Activated naive CD8-positive, alpha-beta T cell treated with anti-CD3 and anti-CD28 coated beads, Interleukin-2, amount 50 U/mL, for 24 hours (primary cell): ENCODE measurements at places on chromosomes 4 and X.

DNA sequence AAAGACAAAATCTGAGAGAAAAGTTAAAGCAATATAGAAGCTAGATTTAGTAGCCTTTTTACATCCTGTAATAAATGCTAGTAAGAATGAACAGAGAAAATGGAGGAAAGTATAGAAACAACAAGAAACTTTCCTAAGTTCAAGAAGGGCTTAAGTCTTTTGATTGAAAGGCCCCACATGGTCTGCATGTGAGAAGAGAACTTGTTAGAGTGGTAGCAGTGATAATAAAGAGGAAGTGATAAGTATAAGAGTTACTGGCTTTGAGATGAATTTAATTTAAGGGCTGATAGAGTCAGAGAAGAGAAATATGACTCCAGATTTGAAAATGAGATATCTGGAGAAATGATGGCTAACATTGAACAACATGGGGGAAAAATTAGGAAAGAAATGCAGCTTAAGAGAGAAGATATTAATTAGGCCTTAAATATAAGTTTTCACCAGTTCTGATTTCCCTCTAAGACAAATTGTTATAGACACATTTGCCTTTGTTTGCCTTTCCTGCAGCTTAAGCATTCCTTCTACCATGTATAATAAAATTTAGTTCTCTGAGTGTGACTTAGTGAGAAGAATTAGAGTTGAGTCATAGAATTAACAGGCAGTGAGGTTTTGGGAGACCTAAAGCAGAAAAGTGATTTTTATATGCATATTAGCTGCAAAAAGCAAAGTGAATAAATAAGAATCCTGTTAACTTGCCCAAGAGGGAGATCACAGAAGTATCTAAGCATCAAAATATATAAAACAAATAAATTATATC is 18.4 kb downstream of the ZFX start:
- peak overlapping the region; percentile 58 for H3K27ac ChIP-seq
- no peaks in the 10 kb centered on the region for H3K27me3 ChIP-seq
- peaks cover 13% of the 10 kb centered on the region for H3K36me3 ChIP-seq
- H3K4me3 ChIP-seq: peak overlapping the region; percentile 0

DNA sequence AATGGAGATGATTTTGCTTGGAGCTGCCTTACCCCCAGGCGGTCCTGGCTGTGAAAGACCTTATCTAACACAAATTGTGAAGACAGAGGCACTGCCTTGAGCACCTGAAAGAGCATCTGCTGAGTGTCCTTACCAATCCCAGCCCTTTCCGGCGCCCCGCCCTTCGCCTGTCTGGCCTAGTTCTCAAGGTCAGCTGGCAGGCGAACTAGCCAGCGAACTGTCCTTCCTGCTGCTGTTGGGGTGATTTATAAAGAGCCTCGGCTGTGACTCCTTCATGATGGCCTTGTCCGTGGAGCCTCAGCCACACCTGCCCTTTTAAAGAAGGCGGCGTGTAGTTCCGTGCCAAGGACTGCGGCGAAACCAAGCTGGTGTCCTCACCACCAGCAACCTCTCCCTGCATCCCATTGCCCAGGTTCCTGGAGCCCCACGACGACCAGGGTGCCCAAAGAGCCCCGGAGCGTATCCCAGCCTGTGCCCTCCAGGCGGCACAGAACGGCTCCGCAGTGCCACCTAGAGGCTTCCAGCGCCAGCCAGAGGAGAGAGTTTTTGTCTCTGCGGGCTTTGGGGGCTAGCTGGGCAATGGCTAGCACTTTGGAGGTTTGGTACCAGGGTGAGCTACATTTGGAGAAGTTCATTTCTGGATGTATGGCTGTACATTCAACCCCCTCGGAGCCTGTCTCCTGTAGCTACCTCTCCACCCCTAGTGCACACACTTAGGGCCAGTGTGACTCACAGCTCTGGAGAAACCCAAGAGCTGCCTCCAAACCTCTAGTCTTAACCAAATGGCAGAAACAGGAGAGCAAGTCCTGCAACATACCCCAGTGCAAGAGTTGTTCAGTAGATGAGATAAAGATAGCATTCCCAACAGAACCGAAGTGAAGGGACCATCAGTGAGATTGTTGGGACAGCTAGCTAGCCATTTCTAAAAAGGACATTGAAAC is 36.8 kb upstream of the VMA21 start:
- H3K4me3 ChIP-seq: no peak overlapping the region
- H3K27ac ChIP-seq: no peak overlapping the region
- no peaks in the 10 kb centered on the region for H3K4me1 ChIP-seq
- peak; percentile 53 for DNase-seq
- no peaks in the 10 kb centered on the region for H3K36me3 ChIP-seq

- no peak overlapping the region for H3K27ac ChIP-seq
- H3K4me1 ChIP-seq: peaks cover 10% of the 10 kb centered on the region
- DNase-seq: no peak
- H3K36me3 ChIP-seq: no peaks in the 10 kb centered on the region
- no peak overlapping the region for H3K4me3 ChIP-seq
These were observed 18.4 kb downstream of the SNX25 start for GRCh38 chr4:185227713-185228278.

DNA sequence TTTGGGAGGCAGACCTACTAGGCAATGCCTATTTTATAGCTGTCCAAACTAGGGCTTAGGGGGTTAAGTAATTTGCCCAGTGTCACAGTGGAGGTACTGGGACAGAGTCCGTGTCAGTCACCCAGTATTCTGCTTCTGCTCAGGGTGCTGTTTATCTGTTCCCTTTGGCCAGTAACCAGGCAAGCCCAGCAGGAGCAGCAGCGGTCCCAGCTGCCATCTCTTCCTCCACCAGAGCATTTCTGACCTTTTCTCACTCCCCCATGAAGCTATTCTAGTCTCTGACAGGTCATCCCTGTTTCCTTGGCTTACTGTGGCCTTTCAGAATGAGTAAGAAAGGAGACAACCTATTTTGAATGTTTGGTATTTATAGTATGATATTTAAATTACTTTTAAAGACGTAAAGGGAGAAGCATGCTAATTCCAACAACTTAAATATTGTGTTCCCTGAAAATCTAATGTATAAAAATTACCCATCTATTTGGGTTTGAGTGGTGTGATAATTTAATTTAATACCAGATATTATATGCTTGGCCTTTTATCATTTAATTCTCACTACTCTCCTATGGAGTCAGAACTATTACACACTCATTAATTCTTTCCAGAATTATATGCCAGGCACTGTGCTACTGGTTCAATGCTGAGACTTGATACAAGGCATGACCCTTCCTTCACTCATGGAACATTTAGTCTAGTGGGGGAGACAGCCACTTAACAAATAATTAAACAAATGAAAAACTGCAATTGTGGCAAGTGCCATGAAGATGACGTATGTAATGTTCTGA is 60.6 kb downstream of the RPS6KA3 start:
- H3K4me1 ChIP-seq: peaks cover 59% of the 10 kb centered on the region
- H3K27ac ChIP-seq: peak overlapping the region; percentile 82
- peak; percentile 14 for DNase-seq
- H3K27me3 ChIP-seq: no peaks in the 10 kb centered on the region
- peak overlapping the region; percentile 35 for H3K4me3 ChIP-seq

- peak overlapping the region; percentile 97 for H3K27ac ChIP-seq
- H3K36me3 ChIP-seq: peaks cover 36% of the 10 kb centered on the region
- H3K27me3 ChIP-seq: no peaks in the 10 kb centered on the region
- H3K4me1 ChIP-seq: peaks cover 99% of the 10 kb centered on the region
These were observed 18.5 kb downstream of the OTUD5 start for GRCh38 chrX:48938721-48939425.

GRCh38 chrX:26295425-26295824 is 79.5 kb downstream of the MAGEB5 start:
- no peak for DNase-seq
- no peaks in the 10 kb centered on the region for H3K4me1 ChIP-seq
- no peak overlapping the region for H3K4me3 ChIP-seq
- no peak overlapping the region for H3K27ac ChIP-seq
